ENCODE measurements at places on chromosomes 6 and 20.

GRCh38 chr20:51541189-51542032, 1.1 kb downstream of the NFATC2 start:
- DNase-seq, result no peak

DNA sequence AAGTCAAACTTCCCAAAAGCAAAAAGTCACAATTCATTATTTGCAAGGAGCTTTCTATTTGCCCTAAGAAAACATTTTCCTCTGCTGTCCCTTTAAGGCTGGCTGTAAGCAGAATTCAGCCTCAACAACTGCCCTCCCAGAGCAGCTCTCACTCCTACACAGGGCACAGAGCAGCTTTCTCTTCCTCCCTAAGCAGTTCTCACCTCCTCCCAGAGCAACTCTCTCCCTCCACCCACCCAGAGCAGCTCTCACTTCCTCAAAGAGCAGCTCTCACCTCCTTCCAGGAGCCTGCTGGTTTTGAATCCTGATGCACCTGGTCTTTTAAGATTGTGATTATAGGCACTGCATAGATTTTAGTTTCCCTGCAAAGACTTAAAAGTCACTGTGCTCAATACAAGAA, 120.6 kb upstream of the TMEM181 start:
- DNase-seq, result no peak

DNA sequence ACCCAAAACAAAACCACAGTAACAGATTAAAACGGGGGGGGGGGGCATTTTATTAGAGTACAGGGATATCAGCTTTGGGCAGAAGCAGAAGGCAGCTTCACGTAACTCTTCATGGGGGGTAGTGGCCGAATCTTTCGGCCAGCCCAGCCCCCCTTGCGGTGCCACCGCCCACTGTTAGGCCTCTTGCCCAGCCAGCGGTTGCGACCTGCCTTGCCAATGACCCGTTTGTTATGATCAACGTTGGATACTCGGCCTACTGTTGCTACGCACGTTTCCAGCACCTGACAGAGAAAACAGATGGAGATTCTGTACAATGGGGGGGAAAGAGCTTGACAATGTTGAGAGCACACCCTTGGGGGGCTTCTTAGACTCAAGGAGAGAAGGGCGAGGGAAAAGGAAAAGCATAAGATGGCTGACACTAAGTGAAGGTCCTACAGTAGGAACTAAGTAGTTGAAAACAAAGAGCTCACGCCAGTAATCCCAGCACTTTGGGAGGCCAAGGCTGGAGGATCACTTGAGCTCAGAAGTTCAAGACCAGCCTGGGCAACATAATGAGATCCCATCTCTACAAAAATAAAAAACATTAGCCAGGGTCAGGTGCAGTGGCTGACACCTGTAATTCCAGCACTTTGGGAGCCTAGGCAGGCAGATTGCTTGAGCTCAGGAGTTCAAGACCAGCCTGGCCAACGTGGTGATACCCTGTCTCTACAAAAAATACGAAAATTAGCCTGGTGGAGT, 724 bp upstream of the CUL7 start:
- DNase-seq, result no peak

- no peak for DNase-seq
Observed at GRCh38 chr6:150263765-150264404, 104.9 kb upstream of the IYD start.

DNA sequence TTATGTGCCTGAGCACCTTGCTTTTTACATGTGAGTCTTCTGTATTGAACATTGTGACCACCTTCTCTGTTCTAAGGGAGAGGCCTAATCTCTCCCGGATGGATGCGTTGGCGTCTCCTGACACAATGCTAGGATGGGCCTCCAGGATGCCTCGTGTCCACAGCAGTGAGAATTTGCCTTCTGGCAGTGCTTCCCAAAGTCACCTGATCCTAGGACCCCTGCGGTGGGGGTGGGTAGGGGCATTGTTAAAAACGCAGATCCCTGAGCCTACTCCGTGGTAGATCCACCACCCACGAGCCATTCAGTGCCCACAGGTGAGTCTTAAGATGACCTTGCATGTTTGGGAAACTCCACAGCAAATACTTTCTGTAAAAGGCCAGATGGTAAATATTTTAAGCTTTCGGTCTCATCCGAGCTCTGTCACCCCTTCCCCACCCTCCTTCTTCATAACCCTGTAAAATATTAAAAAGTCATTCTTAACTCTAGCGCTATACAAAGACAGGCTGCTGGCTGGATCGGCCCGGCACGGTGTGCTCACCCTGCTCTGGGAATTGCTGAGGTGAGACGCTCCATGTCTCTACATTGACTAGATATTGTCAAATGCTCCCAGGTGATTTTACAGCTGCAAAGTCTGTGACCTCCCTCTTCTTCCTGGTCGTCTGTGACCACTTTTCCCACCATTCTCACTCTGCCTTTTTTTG, 106.7 kb upstream of the IYD start:
- no peak for DNase-seq

DNA sequence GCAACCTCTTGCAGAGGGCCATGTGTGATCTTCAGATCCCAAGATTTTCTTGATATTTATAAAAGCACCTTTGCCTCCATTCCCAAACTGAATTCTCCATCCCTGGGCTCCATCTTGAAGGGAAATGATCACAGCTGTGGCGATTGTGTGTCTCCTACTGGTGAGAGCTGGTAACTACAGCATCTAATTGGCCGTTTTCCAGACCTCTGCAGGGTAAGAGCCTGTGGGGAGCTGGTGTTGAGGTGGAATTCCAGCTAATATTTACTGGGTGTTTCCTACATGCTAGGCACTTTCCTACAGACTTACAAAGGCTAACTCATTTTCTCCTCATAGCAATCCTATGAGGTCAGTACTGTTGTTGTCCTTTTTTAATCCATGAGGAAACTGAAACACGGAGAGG, 59.2 kb upstream of the FNDC1 start:
- no peak for DNase-seq

DNA sequence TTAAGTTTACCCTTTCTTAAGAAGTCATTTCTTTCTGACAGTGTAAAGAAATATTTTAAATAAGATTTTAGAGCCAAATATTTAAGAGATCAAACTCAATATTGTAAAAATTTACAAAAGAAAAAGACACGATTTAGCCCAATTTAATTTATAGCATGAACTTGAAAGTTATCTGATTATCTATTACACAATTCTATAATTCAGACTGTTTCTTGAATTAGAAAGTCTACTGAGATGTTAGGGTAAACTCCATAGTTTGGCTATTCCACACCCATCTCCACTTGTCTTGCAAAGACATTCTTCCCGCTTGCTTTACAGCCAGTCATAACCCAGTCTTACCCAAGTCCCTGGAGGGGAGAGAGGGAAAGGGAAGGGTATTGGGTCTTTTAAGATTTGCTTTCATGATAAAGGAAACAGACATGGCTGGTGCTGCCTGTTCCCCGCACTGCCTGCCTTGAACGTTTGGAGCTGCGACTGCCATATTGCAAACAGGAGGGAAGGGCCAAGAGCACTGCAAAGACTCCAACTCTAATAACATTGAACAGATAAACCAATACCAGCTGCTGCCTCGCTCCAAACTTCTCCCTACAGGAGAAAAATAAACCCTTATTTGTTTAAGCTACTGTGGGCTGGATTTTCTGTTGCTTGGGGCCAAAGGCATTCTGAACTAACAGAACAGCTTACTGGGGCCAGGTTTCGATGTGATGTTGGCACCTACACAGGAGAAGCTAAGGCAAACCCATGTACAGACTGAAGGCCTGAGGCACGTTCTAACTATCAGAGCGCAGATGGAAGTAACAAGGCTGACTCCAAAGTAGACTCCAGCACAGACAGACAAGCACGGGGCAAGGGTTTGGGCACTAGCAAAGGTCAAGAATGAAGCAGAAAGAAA, 552.3 kb upstream of the JARID2 start:
- DNase-seq, result no peak

DNA sequence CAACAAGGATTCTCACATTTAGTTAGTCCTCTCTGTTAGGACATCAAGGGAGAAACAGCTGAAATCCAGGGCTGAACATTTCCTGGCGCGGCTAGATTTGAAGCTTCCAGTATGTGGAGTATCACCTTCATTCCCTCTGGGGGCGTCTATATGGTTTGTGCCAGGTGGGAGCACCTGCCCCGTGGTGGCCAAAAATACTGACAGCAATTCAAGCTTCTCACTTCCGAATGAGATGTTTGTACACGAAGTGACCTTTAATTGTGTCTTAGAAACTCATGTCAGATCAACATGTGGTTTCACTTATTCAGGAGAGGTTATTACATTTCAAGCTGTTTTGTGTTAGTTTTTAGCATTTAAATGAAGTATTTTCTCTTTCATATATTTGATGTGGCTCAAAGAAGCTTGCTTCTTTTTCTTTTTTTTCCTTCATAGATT, 67.3 kb upstream of the ZNF217 start:
- DNase-seq, result no peak

DNA sequence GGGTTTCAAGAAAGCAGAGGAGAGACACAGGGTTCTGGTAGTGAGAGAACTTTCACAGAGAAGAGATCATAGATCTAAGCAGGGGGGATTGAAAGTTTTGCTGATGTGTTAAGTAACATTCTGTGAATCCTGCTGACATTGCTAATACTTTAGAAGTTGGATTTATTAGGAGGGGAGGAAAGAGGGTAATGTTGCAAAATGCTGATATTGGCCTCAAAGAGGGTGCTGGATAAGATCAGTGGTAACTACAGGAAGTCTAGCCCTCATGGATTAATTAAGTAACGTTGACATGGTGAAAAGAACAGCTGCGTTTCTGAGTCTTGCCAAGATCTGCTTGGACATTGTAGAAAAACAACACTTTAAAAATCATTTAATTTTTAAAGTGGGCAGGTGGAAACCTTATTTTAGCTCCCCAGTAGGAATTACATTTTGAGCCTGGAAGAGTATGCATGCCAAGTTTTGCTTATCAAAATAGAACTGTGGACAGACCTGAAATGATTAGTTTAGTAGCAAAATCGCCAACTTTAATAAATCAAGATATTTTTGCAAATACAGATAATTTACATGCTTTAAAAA, 606.0 kb upstream of the HTR1E start:
- no peak for DNase-seq

DNA sequence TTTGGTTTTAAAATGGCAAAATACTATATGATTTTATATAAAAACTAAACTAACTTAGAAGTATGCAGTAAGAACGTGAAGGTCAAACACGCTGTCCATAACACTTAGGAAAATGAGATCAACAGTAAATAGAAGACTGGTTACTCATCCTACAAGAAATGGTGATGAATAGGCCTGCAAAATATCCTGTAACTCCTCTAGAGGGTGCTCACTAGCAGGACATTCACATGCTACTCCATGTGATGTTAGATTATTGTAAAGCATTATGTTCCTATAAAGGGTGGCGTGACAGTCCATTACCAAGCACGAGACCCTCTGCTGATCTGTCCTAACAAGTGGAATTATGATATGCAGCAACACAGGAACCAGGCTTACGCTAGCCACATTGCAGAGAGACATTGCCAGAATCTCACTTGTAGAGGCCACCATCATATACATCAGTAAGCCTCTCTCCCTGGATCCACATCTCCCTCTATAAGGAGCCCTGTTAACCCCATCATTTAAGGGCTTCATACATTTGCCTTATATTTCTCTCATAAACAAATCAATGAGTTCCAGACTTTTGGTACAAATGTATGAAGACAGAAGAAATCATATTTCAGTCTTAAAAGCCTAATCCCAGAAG, 18.0 kb upstream of the DEFB129 start:
- no peak for DNase-seq

DNA sequence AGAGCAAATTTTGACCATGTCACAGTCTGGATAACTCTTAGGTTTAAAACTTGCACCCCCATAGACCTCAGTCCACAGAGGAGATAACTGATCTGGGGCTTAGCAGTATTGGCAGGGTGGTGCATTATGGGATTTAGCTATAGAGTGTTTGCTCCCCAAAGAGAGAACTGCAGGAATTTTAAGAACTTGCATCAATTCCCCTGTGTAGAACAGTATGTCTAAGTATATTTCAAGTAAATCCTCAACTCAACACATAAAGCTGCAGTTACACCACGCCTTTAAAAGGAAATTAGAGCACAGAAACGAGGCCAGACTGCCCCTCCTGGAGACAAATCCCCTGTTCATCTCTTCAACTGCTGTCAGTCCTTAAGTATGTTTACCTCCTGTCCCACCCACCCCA, 144.9 kb downstream of the TRMT11 start:
- no peak for DNase-seq

GRCh38 chr6:134708079-134708478, 241.8 kb downstream of the ALDH8A1 start:
- DNase-seq, result no peak

DNA sequence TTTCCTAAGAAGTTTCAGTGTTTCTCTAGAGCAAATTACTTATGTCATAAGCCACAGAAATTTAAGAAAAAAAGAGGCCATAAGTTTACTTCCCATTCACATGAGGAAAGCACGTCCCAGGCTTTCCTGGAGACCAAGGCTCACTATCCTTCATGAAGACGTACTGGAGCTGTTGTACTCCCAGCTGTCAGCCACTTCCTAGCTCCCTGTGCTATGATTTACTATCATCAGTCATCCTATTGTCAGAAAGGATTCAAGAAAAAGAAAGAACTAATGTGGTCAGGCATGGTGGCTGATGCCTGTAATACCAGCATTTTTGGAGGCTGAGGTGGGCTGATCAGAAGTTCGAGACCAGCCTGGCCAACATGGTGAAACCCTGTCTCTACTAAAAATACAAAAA, 337.4 kb upstream of the SOX4 start:
- DNase-seq, result no peak

- DNase-seq, result no peak
Observed at GRCh38 chr6:144017166-144018094, 9.4 kb upstream of the PLAGL1 start.

DNA sequence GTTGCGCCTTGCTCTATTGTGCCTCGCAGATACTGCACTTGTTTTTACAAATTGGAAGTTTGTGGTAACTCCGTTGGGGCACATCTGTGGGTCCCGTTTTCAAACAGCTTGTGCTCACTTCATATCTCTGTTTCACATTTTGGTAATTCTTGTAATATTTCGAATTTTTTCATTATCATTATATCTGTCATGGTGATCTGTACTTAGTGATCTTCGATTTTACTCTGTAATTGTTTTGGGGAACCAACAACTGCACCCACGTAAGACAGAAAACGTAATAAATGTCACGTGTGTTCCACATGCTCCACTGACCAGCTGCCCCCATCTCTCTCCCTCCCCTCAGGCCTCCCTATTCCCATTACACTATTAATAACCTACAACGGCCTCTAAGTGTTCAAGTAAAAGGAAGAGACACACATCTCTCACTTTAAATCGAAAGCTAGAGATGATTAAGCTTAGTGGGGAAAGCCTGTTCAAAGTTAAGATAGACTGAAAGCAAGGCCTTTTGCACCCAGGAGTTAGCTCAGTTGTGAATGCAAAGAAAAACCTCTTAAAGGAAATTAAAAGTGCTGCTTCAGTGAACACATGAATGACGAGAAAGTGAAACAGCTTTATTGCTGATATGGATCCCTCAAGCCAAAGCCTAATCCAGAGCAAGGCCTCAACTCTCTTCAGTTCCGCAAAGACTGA, 26.9 kb downstream of the TTLL2 start:
- no peak for DNase-seq

GRCh38 chr6:73579851-73580246, 59.0 kb upstream of the EEF1A1 start:
- DNase-seq, result no peak

Measured in cortex of kidney (tissue), 1 donor.